ENCODE measurements at places on chromosomes 7 and 10.

DNA sequence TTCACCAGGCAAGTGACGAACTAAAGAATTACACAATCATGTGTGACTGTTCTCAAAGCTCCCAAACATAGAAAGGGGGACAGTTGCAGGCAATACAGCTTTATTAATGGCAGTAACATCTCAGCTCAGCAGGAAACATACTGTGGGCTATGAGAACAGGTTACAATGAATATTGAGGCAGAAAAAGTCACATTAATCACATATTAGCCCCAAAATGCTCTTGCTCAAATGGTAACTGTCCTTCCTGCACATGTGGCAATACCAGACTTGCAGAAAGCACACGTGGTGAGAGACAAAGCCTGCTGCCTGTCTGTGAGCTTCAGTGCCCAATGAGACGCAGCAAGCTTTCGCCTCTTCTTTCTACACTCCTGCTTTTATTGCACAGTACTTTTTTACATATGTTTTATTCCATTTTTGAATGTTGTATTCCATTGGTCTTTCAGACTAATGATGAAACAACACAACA, 104.9 kb upstream of the ACBD5 start:
- DNase-seq, result no peak

GRCh38 chr10:28879875-28880682, 202.8 kb downstream of the BAMBI start:
- DNase-seq, result no peak

- no peak for DNase-seq
Measured at GRCh38 chr7:139329119-139329518, 12.0 kb upstream of the FMC1 start.

DNA sequence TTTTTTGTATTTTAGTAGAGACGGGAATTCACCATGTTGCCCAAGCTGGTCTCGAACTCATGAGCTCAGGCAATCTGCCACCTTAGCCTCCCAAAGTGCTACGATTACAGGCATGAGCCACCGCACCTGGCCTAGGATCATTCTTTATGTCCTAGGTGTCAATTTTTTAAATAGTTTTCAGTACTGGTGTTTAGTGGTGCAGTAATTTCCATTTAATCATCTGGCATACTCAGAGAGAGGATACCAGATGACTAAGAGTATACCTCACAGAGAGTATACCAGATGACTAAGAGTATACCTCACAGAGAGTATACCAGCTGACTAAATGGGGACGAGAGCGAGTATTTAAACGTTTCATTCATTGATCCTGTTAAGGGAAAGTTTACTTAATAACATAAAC, 37.3 kb upstream of the TMEM248 start:
- DNase-seq, result no peak

GRCh38 chr7:117836-118614, 74.3 kb upstream of the FAM20C start:
- no peak for DNase-seq

DNA sequence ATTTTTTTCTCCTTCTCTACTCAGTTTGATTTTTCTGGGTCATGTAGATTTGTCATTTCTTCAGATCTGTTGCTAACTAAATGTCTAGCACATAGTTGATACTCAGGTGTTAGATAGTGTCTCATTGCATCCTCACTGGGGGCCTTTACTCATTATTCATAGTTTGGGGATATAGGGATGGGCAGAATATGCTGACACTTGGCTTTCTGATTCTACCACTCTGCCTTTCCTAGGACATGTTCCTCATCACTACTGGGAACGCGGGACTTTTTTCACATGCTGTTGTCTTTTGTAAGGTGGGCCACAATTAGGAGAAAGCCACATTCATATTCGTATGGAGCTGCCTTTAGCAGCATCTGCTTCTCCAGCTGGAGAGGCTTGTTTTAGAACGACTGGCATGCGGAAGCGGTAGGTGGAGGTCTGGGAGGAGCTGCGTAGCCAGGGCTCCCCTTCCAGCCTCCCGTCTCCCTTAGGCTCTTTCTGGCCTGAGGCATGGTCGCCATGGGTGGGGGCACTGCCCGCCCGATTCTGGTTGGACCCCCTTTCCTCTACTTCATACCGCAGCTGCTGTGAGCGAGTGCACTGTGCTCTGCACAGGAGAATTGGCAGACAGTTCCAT, 78.8 kb downstream of the SND1 start:
- no peak for DNase-seq

DNA sequence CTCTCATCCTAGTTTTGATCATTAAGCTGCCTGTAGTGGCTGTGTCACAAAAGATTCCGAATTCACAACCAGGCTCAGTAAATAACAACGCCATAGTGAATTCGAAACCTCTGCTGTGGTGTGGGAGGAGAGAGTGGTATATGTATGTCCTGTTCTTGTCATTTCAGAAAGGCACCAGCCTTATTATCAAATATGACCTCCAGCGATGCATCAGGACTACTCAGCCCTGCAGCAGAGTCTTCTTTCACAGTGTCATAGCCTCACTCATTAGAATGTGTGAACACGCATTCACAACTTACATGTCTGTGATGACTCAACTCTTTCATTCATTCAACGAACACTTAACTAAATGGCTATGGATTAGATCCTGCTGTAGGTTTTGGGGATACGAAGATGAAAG, 15.3 kb downstream of the AOC1 start:
- DNase-seq, result no peak

GRCh38 chr7:56291-56913, 136.0 kb upstream of the FAM20C start:
- no peak for DNase-seq

- DNase-seq, result no peak
Measured at GRCh38 chr10:8103543-8103942, 49.1 kb downstream of the GATA3 start.

- DNase-seq, result no peak
Measured at GRCh38 chr10:88039496-88040200, 176.2 kb downstream of the PTEN start.

GRCh38 chr10:71735709-71736569, 16.4 kb upstream of the C10orf105 start:
- DNase-seq, result no peak

- DNase-seq, result no peak
Measured at GRCh38 chr7:134317434-134317833, 704 bp upstream of the SLC35B4 start.

DNA sequence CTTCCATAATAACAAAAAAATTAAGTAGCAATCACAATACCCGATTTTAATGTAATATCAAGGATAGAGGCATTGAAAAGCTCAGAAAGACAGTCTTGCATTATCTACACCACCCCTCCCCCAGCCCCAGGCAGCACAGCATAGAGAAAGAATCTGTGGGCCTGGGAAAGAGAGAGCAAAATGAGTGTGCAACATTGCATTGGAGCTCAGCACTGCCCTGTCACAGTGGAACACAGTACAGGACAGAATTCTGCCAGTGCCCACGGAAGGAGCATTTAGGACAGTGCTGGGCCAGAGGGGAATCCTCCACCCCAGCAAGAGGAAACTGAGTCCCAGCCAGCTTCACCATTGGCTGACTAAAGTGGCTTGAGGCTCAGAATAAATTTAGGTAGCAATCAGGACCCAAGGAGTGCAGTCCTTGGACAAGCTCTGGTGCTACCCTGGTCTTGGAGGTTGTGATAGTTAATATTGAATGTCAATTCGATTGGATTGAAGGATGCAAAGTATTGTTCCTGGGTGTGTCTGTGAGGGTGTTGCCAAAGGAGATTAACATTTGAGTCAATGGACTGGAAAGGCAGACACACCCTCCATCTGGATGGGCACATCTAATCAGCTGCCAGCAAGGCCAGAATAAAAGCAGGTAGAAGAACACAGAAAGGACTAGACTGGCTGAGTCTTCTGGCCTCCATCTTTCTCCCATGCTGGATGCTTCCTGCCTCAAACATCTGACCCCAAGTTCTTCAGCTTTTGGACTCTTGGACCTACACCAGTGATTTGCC, 234.4 kb downstream of the ANK3 start:
- DNase-seq, result no peak

DNA sequence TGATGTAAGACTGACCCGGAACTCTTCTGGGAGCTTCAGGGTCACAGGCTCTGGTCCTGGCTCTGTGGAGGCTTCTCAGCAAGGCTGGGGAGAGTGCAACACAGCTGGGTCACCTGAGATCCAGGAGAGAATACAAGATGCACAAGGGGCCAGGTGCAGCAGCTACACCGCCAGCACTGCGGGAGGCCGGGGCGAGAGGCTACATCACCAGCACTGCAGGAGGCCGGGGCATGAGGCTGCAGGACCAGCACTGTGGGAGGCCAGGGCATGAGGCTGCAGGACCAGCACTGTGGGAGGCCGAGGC, 44.3 kb downstream of the PDGFA start:
- DNase-seq, result no peak

- no peak for DNase-seq
Measured at GRCh38 chr10:4474829-4475228, 351.2 kb upstream of the AKR1E2 start.

DNA sequence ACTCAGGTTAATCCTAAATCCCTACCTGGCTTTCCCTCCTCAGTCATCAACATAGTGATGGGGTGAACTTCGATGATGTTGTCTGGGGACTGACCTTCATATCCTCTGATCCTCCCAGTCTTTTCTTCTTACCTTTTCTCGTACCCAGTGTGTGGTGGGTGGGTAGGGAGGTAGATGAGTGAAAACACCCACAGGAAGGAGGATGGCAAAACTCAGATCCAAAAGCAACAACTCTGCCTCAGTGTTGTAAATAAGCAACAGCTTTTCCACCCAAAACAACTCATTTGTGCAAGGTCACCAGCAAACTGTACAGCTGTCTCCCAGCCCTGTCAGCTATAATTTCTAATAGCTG, 38.6 kb downstream of the VOPP1 start:
- DNase-seq, result no peak

DNA sequence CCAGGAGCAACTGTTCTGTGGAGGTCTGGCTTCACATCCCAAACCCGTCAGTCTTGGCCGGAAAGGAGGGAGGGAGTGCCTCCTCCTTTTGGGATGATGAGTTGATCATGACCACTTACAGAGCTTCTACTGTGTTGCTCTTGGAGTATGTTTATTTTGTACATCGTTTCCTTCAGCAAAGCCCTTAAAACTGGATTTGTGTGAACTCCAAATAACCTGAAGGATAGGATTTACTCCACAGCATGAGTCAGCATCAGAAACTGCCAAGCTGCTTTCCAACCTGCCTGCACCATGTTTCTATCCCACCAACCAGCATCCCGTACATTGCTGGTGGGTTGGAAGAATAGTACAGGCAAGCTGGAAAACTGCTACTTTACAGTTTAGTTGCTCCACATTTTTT, 3.5 kb downstream of the CCDC201 start:
- DNase-seq, result no peak

GRCh38 chr10:92119340-92119739, 171.5 kb downstream of the CPEB3 start:
- DNase-seq, result no peak

GRCh38 chr10:80829562-80829961, 291.9 kb downstream of the SH2D4B start:
- DNase-seq, result no peak

GRCh38 chr7:20229646-20230500, 12.7 kb upstream of the MACC1 start:
- peak; percentile 59 for DNase-seq

DNA sequence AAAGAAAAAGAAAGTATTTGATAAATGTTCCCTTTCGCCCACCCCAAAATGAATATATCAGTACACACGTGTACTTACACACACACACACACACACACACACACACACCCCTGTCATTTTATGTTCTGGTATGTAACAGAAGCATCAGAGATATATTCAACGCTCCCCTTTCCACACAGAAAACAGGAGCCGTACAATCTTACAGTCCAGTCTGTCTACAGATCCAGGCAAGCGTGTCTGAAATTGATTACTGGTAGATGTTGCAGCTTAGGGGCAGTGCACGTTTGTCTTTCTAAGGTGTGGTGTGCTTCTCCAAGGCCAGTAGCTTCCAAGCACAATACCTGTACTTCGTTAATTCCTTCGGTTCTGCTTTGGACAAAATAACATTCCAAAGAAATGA, 143.7 kb upstream of the RNF32 start:
- DNase-seq, result no peak

DNA sequence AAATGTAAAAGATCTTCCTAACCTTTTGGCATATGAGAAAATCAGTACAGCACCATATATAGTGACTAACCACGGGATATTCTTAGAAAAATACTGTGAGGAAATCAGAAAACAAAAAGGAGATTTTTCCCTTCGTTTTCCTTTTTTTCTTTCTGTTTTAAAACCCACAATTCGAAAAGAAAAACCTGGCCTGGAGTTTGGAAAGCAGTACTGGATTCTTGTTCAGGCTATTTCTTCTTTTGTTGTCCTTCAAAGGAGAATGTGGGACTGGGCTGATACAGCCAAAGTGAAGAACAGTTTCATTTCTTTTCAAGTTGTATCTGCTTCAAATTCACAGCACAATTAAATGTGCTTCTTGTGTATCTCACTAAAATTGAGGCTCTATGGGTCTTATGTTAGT, 156.8 kb upstream of the PHYHIPL start:
- DNase-seq, result no peak

DNA sequence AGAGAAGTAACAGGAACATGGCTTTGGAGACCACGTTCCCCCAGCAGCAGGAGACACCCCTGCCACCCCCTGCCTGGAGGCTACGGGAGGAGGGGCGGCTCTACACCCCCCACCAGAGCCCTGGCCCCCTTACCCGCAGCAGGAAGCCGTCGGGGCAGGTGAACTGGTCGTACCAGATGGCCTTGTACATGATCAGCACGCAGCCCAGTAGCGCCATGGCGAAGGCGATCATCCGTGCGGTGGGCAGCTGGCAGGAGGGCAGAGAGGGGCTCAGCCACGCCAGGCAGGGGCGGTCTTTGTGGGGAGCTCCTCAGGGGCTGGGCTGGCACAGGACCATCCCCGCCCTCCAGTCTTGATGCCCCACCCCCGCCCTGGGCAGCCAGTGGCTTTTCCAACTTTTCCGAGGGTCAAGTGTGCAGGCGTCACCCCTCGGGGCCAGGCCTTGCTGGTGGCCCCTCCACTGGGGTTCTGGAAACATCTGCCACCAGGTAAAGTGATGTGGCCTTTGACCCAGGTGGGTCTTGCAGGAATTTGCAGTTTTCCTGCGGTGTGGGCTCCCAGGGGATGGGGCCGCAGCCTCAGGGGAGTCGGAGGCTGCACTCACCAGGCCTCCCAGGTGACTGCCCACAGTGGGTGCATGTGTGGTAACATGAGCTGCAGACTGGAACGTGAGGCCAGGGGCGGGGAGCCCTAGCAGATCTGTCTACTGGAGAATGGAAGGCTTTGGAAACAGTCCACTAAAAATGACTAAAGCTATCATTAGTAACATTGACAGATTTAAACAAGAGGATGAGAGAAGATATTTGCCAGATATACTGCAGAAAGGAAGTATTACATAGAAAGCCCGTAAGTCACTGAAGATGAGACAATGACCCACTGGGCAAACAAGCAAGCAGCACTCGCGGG, 9.7 kb downstream of the CALY start:
- DNase-seq, result no peak
